Left lobe of liver (tissue), 2 donors: ENCODE measurements at places on chromosomes 16 and 17. TPM values are rescaled to one million over a fixed set of nuclear protein-coding genes. Genes with fewer than 3 reads are reported as not detected.

- DNase-seq = no peak
Measured at GRCh38 chr16:17775061-17775460, 304.3 kb upstream of the XYLT1 start.

The ASIC2 gene
- not detected for total RNA-seq

DNA sequence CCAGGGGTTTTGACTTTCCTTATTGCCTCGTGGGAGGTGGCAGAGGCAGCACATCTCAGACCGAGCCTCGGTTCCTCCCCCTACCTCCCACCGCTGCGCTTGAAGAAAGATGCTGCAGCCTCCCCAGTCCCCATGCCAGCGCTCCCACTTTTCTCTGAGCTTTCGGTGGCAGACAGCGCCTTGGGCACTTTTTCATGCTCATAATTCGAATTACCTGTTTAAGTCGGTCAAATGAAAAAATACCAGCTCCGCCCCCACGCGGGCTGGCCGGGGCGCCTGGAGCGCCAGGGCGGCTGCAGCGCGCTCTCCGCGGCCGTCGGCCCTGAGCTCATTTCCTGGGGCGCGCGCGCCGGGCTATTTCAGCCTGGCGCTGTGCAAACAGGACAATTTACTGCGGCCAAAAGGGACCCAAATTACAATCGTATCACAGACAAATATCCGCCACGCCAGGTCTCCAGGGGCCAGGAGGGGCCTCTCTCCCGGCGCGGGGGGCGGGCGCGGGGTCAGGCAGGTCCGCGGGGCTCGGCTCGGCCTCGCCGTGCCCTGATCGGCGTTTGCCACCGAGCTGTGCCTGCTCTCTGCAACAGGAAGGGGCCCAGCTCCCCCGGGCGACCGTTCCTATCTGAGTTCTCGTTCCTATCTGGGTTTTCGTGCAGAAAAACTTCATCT is 45.0 kb downstream of the SOST start:
- no peak for DNase-seq

The HOXB13 gene
- 0.08 TPM for total RNA-seq

GRCh38 chr16:87240211-87241136 is 76.7 kb downstream of the C16orf95 start:
- DNase-seq = no peak

DNA sequence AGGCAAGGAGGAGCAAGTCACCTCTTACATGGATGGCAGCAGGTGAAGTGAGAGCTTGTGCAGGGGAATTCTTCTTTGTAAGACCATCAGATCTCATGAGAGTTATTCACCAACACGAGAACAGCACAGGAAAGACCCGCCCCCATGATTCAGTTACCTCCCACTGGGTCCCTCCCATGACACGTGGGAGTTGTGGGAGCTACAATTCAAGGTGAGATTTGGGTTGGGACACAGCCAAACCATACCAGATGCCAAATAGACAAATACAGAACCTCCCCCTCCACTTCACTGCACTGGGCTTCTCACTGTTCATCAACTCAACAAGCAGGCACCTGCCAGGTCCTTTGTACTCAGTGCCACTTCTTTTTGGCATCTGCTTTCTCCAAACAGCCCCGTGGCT is 100.2 kb downstream of the WSCD1 start:
- DNase-seq = no peak

DNA sequence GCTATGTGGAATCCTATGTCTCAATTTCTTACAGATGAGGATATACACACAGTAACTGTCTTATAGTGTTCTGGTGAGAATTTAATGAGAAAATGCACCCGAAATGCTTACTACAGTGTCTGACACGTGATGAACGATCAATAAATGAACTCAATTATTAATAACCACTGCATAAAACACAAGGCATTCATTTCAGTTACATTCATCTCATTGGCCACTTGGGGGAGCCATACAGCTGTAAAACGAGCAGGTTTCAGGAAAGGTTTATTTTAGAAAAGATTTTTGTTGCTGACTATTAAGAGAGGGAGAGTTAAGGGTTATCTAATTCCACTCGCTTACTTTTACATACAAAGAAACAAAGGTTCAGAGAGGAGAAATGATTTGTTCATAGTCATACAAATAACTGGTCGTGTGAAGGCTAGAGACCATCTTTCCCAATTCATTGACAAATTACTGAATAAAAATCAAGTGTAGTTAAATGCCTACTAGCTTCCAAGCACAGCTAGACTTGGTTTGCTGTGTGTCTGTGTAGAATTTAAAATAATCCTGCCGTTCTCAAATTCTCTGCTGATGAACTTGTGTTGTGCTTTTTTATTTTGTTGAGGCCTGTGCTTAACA is 160.1 kb downstream of the MAP2K4 start:
- no peak for DNase-seq

- no peak for DNase-seq
Measured at GRCh38 chr17:83057793-83058265, 21.6 kb upstream of the METRNL start.

The MYADML2 gene
- not detected for total RNA-seq

DNA sequence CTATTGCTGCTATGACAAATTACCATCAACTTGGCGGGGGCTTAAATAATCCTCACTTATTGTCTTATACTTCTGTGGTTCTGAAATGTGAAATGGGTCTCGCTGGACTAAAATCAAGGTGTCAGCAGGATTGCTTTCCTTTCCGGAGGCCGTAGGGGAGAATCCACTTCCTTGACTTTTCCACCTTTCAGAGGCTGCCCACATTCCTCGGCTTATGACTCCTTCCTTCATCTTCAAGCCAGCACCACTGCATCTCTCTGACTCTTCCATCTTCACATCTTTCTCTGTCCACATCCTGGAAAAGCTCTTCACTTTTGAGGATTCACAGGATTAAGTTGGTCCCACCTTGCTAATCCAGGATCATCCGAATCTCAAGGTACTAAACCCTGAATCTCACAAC is 217.8 kb downstream of the GRIN2A start:
- DNase-seq = no peak

The CHD9NB gene
- 1.1 TPM for total RNA-seq

- no peak for DNase-seq
Measured at GRCh38 chr16:87201790-87202189, 115.4 kb downstream of the C16orf95 start.

GRCh38 chr17:51441431-51441830 is 181.1 kb downstream of the UTP18 start:
- no peak for DNase-seq

GRCh38 chr17:8243827-8244226 is 4.0 kb downstream of the CTC1 start:
- DNase-seq = no peak

The FGF11 gene
- 0.86 TPM for total RNA-seq

- DNase-seq = no peak
Measured at GRCh38 chr16:78562650-78563049, 463.2 kb downstream of the WWOX start.

- no peak for DNase-seq
Measured at GRCh38 chr16:62954144-62955032, 918.1 kb upstream of the CDH8 start.

DNA sequence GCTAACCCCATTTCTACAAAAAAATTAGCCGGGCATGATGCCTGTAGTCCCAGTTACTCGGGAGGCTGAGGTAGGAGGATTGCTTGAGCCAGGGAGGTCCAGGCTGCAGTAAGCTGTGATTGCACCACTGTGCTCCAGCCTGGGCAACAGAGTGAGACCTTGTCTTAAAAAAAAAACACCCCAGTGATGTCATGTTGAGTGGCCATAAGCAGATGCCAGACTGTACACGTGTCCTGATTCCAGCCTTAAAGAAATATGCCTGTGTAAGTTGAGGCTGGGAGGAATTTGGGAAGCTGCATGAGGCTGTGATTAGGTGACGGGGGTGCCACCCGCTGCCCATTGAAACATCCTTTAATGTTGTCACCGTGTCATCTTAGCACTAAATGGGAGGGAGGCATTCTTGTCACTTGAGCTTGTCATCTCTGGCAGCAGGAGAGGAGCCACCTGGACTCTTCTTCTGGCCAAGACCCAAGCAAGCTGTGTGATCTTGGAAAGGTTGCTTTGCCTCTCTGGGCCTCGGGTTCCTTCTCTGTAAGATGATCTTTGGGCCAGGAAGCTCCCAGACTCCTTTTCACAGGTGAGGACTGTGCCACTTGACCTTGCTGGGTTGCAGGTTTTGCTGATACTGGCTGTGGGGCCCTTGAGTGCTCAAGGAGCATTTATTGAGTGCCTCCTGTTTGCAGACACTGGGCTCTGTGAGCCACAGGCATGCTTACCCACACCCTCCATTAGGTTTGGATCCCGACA is 98.3 kb upstream of the CIBAR2 start:
- no peak for DNase-seq

The TMEM235 gene
- not detected for total RNA-seq

- no peak for DNase-seq
Measured at GRCh38 chr16:87970186-87970585, 19.0 kb downstream of the BANP start.

DNA sequence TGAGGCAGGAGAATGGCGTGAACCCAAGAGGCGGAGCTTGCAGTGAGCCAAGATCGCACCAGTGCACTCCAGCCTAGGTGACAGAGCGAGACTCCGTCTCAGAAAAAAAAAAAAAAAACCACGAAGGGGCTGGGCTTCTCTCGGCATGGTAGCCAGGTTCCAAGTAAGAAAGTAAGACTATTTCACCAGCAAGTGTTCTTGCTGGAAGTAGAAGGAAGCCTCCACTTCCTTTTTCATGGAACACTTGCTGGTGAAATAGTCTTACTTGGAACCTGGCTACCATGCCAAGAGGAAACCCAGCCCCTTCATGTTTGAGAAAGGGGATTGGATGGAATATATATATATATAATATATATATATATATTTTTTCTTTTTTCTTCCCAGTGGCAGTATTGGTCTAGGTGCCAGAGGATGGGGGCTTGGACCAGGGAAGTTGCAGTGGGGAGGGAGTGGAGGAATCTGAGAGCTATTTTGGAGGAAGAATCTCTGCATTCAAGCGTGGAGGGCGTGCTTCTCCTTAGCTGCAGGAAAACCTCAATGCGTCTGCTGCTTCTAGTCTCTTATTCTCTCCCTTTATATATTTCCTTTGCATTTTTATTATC is 7.2 kb upstream of the N4BP1 start:
- peak; percentile 21 for DNase-seq

The LRRC37A gene
- 0.45 TPM for total RNA-seq

The PRSS33 gene
- total RNA-seq = not detected

- no peak for DNase-seq
Measured at GRCh38 chr16:58652741-58653140, 23.1 kb upstream of the CNOT1 start.

- DNase-seq = no peak
Measured at GRCh38 chr17:44733753-44734152, 25.0 kb upstream of the ADAM11 start.

DNA sequence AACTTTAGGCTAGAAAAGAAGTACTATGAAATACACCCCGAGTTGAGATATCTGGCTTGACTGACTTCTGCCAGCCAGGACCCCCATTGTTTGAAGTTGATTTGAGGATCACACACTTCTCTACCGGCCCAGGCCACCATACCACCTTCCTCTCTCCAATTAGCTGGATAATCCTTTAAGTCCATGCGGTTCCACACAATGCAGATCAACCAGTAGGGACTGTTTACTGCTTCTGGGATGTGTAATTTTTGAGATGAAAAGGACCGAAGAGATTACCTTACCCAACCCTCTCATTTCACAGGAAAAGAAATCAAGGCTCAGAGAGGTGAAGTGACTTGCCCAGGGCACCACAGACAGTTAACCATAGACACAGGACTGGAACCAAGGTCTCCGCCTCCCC is 20.5 kb downstream of the ERN1 start:
- DNase-seq = no peak

The C16orf89 gene
- total RNA-seq = not detected

The TRIM72 gene
- not detected for total RNA-seq

DNA sequence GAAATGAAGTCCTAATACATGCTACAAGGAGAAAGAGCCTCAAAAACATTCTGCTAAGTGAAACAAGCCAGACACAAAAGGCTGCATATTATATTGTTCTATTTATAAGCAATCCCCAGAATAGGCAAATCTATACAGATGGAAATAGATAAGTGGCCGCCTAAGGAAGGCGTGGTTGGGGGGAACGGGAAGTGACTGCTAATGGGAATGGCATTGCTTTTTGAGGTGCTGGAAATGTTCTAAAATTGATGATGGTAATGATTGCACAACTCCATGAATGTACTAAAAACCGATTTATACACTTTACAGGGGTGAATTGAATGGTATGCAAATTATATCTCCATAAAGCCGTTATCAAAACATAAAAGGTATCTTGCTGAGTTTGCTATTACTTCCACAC is 67.7 kb downstream of the GAS7 start:
- no peak for DNase-seq

DNA sequence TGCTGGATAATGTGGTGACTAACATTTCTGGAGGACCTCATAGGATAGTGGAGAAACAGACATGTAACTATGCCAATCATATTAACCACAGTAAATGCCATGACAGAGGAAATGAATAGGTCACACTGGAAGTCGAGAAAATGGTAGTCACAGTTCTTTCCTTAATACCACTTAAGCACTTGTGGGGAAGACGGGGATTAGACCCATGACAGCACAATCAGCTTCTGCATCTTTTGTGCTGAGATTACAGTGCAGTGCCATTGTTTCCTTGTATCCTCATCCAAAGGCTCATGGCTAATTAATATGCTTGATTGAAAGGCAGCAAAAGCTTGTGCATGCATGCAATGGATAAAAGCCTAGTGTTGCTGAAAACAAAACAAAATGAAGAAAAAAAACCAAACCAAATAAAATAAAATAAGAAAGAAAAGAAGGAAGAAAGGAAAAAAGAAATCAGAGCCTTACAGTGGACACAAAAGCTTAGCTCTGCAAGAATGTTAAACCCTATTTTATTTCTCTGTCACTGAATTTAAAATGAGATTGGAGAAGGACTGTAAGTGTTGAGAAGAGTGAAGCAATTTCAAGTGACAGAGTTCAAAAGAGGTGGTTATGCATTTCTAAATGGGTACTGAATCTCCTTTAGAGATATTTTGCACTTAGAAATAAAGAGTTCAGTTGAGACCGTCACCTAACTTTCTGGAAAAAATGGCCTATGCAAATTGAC is 1011.9 kb downstream of the CDH8 start:
- DNase-seq = no peak

The RNF43 gene
- total RNA-seq = 13.0 TPM

DNA sequence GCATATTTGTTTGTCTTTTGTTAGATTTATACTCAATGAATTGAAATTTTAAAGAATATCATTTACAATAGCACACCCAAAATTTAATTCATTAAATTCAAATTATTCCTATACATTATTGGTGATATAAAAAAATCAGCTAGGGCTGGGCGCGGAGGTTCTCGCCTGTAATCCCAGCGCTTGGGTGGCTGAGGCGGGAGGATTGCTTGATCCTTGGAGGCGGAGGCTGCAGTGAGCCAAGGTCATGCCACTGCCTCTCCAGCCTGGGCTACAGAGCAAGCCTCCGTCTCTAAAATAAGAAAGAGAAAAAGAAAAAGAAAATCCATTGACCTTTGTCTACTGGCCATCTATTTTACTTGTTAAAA is 4.5 kb upstream of the PRDM7 start:
- no peak for DNase-seq
